ENCODE measurements at places on chromosomes 13 and 19.
A peak's percentile ranks its signal among the peaks of the same experiment; 100 is the strongest.

DNA sequence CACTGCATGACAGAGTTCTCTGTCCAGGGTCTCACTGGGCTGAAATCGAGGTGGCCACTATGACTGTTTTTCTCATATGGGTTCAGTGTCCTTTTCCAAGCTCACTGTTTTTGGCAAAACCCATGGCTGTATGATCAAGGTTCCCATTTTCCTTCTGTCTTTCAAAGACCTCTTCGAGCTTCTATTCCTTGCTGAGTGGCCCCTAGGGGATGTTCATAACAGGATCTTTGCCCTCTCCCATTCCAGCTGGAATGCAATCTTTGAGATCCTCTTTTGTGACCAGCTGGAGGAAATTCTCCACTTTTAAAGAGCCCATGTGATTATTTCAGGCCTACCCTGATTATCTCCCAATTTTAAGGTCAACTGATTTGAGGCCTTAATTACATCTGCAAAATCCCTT, 572.5 kb upstream of the SLC10A2 start:
- no peak for DNase-seq

GRCh38 chr13:110044551-110045111, 258.2 kb upstream of the IRS2 start:
- DNase-seq, result no peak

GRCh38 chr19:48878196-48879024, 6.2 kb downstream of the PPP1R15A start:
- DNase-seq, result no peak

DNA sequence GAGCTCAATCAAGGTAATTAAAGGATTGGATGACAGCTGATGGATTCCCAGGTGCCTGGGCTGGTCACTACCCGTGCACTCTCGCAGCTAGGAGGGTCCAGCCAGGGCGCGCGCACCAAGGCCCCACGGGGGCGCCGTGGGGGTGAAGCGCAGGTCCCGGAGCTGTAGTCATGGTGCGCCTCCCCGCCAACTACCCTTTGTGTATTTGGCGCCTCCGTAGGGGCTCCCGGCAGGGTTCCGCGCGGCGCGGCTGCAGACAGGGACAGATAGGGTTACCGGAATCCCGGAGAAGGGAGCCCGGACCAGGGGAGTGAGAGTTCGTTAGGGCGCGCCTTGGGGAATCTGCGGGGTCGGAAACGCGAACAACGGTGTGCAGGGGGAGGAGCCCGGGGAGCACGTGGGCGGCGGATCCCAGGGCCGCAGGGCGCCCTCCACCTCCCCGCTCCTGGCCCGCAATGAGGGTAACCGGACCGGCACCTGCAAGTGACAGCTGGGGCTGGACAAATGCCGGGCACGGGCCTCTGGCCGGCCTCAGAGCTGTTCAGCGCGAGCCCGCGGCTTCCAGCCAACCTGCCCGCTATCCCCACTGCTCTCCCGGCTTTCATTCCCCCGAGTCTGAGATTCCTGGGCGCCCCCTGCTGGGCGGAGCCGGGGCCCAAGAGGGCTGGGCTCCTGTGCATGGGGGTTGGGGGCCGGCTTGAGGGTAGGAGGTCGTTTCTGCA, 3.4 kb upstream of the PRAM1 start:
- DNase-seq, result peak; percentile 56

DNA sequence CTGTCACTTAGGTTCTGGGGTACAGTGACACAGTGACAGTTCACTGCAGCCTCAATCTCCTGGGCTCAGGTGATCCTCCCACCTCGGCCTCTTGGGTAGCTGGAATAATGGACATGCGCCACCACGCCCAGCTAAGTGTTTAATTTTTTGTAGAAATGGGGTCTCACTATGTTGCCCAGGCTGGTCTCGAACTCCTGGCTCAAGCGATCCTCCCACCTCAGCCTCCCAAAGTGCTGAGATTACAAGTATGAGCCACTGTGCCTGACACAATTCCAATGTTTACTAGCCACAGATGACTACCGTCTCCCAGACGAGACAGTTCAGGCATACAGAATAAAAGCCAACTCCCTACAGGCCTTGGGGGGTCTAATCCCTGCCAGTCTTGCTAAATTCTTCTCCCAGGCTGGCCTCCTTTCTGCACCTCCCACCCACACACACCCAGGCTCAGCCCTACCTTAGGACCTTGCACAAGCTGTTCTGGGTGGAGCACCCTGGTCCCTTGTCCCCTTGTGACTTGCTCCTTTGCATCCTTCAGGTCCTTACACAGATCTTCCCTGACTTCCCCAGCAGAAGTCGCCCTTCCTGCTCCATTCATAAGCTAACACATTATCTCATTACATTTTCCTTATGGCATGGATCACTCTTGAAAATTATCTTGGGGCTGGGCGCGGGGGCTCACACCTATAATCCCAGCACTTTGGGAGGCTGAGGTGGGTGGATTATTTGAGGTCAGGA, 106.4 kb downstream of the INSR start:
- no peak for DNase-seq

- no peak for DNase-seq
Observed at GRCh38 chr19:27821418-27822018, 1391.4 kb downstream of the UQCRFS1 start.

GRCh38 chr13:104206450-104207044, 1140.3 kb upstream of the SLC10A2 start:
- DNase-seq, result no peak

DNA sequence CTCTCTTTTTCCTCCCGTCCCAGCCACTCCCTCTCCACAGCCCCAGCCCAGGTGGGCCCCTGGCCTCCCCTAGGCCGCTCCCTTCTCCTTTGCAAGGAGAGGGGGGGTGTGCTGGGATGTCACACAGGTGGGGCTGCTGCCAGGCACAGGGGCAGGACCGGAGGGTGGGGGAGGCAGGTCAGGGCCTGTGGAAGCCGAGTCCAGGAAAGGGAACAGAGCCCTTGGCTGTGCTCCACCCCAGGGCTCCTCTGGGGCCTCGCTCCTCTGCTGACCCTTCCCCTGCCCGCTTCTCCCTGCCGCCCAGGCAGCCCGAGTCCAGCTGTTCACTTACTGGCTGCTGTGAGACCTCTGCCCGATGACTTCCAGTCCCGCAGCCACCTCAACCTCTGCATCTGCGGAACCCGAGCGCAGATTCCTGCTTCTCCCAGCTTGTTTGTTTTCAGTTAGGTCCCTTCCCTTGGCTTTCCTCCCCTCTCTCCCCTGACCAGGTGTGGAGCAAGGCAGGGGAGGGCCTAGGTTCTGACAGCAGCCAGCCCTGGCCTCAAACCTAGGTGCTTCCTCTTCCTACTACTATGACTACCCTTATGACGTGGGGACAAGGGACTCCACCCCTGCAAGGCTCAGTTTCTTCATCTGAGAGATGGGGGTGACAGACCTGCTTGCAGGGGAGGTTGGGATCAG, 850 bp upstream of the KLK11 start:
- DNase-seq, result no peak

- DNase-seq, result no peak
Observed at GRCh38 chr19:28067882-28068281, 1145.1 kb downstream of the UQCRFS1 start.
